Stimulated activated naive CD4-positive, alpha-beta T cell treated with Interleukin-2 at 50 U/mL for 16 hours (primary cell): ENCODE measurements at places on chromosomes 3 and 15.

GRCh38 chr3:40663280-40663679, 138.5 kb downstream of the ZNF621 start:
- DNase-seq: no peak

DNA sequence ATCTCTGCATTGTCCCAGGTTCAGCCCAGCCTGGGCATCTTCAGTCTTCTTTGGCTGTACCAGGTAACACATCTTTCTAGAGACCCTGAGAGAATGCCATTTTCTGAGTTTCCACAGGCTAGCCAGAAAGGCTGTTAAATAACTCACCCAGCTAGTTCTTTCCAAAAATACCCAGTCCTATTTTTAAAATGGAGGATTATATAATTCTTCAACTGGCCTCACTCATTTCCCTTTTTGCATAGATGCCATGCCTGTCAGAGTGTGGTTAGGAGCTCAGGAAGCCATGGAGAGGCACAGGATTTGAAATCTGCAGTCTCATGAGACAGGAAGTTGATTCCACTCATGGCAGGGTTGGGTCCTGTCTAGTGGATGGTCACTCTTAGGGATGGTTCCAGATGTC, 39.8 kb downstream of the CEMIP start:
- no peak for DNase-seq

GRCh38 chr3:131804565-131805133, 230.2 kb downstream of the CPNE4 start:
- no peak for DNase-seq

- no peak for DNase-seq
Measured at GRCh38 chr3:177150970-177151627, 46.2 kb downstream of the TBL1XR1 start.

DNA sequence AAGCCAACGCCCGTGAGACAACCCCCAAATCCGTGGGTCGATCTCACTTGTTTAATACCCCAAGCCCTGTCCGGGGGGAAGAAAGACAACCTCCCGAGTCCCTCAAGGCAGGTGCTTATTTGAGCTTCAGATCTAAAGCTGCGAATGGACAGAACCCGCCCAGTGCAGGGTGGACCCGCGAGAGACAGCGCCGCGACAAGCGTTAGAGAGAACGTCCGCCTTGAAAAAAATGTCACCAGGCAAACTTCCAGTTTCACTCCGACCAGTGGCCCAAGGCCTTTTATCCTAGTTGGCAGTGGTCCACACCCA, 740 bp upstream of the OXSR1 start:
- no peak for DNase-seq
